ENCODE measurements at places on chromosomes 5 and 9.

DNA sequence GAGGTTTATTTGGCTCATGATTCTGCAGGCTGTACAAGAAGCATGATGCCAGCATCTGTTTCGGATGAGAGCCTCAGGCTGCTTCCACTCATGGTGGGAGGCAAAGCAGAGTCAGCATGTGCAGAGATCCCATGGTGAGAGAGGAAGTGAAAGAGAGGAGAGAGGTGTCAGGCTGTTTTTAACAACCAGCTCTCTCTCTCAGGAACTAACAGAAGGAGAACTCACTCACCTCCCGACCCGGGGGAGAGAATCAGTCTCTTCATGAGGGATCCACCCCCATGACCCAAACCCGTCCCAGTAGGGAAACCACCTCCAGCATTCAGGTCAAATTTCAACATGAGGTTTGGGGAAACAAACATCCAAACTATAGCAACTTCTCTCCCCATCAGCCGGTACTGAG is 187.7 kb downstream of the ENC1 start:
- DNase-seq, result no peak

- DNase-seq, result no peak
Measured at GRCh38 chr5:104327801-104328200, 765.2 kb upstream of the NUDT12 start.

DNA sequence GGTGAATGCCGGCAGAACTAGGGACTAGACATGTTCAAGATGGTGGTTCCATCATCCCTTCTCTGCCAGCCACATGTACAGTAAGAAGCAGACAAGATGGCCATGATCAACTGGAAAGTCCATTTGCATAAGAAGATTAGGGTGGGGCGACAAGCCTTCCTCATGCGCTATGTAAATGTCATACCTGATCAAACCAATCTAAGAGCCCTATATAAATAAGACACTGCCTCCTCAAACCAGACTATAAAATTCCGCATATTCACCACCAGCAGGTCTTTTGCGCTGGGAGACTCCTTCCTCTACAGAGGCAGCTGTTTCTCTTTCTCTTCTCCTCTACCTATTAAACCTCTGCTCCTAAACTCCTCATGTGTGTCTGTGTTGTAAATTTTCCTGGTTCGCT is 53.8 kb downstream of the TIMD4 start:
- no peak for DNase-seq

GRCh38 chr5:154278908-154279307 is 88.4 kb downstream of the GALNT10 start:
- DNase-seq, result no peak

DNA sequence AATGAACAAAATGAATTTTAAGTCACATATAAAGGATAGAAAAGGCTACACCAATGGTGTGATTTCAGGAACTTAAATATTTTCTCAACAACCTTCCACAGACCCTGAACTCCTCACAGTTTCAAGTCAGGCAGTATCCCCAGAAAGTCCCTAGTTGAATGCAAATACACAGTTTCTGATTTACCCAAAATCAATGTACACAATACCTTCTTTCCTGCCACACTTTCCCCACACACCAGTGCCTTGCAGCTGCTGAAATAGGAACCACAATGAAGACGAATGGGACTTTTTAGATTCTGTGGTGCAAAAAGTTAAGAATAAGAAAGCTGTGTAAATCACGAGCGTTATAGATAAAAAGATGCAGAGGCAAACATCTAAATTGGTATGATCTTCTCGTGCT is 552.4 kb upstream of the MEF2C start:
- no peak for DNase-seq

Measured in hematopoietic multipotent progenitor cell (in vitro differentiated cells).